ENCODE measurements at places on chromosomes 16 and 17. TPM values are rescaled to one million over a fixed set of nuclear protein-coding genes. Genes with fewer than 3 reads are reported as not detected.

DNA sequence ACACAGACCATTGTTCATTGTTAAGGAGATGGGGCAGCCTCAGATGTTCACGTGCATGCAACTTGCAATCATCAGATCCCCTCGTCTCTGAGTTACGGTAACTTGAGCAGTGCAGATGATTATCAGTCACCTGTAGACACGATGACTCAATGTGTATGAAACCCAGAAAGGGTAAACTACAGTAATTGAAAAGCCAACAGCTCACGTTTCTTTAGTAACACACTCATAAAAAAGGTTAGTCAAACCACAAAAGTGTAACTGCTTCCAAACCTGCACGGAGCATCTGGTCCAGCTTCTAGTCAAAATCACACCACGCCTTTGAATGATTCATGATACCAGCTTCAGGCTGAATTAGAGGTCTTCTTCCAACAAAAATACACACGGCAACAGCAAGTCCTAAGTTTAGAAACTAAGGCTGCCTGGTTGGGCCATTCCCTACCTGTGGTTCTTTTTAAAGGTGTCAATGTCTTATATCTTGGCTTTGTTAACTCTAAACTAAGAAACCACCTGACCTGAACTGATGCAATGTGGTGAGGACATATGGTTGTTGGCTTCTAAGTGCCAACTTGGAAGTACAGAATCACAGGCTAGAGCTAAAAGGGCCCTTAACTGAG is 32.3 kb downstream of the GRB7 start:
- no peaks in the 10 kb centered on the region for H3K27me3 ChIP-seq
- H3K27ac ChIP-seq: peak overlapping the region; percentile 74
- H3K4me3 ChIP-seq: peak overlapping the region; percentile 13

DNA sequence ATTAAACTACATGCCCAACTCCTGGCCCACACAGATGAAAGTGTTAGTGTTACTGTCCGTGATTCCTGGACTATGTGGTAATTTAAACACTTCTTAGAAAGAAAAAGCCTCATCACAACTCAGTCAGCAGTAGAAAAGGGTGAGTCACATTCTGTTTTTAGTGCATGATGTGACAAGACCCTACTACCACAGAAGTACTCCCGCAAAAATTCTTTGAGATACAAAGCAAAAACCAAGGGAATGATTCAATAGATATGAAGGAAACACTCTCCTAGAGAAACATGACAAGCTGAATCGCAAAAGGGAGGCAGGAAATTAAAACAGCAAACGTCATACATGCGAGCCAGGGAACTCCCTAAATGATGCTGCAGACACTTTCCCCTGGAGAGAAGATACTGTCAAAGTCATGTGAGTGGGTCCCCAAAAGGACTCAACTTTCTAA is 14.4 kb downstream of the SNN start:
- H3K36me3 ChIP-seq: peaks cover 70% of the 10 kb centered on the region
- H3K27ac ChIP-seq: peak overlapping the region; percentile 79
- no peaks in the 10 kb centered on the region for H3K27me3 ChIP-seq
- no peak for DNase-seq

DNA sequence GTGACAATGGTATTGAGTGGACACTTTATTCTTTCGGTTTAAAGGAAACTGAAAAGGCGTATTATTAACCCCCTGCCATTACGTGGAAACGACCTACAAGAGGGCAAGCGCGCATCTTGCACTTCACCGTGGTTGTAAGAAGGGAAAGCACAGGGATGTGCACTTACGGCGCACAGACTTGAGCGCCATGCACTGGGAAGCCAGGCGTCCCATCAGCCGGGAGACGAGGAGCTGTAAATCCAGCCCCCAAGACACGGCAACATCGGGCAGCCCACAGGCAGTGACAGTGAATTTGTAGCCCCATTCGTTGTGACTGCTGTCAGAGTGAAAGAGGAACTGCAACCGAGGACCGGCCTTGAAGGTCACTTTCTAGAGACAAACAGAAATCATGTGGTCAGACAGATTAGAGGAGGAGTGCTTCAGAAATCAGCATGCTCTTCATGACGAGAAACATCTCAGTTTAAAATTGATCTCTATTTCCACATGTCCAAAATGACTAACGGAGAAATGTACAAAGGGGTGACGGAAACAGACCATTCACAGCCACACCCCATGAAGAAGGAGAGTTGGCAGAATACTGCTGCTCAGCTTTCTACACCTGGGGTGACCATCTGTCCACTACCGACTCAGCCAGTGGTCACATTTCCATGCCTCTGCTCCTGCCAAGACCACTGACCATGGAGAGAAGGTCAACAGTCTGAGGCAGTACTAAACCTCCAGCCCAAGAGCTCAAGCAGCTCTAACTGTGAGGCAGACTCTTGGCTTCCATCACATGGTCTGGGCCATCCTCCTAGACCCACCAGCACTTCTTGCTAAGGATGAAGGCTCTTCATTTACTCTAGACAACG is 68.6 kb downstream of the ZZEF1 start:
- no peak overlapping the region for H3K27ac ChIP-seq
- DNase-seq: no peak
- H3K4me3 ChIP-seq: no peak overlapping the region
- H3K27me3 ChIP-seq: no peaks in the 10 kb centered on the region
- H3K36me3 ChIP-seq: peaks cover 62% of the 10 kb centered on the region

GRCh38 chr16:14378131-14378551 is 251.9 kb downstream of the PARN start:
- no peaks in the 10 kb centered on the region for H3K27me3 ChIP-seq
- H3K36me3 ChIP-seq: no peaks in the 10 kb centered on the region
- no peak overlapping the region for H3K27ac ChIP-seq
- H3K4me3 ChIP-seq: no peak overlapping the region

DNA sequence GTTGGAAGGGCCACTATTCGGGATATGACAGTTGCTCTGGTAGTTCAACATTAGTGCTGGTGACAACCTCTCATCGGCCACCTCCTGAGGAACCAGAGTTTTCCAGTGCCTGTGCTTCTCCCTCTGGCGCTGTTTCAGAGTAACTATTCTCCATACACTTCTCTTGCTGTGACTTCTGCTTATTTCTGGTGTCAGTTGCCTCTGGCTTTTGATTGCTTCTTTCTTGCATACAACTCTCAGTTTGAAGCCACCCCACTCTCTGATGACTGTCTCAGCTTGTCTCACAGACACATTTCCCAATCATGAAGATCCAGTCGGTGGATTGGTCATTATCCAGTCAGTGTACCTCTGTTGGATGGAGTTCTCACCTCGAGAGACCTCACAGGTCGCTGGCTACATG is 3.4 kb upstream of the TM4SF5 start:
- peaks cover 14% of the 10 kb centered on the region for H3K4me1 ChIP-seq
- H3K27me3 ChIP-seq: peaks cover 8% of the 10 kb centered on the region
- no peaks in the 10 kb centered on the region for H3K36me3 ChIP-seq
- no peak overlapping the region for H3K4me3 ChIP-seq

Gene BCAR1
- total RNA-seq: 0.50 TPM

Gene ZNF385C
- total RNA-seq: 0.16 TPM

GRCh38 chr17:39193346-39193745 is 4.1 kb downstream of the CACNB1 start:
- no peaks in the 10 kb centered on the region for H3K27me3 ChIP-seq
- peaks cover 14% of the 10 kb centered on the region for H3K36me3 ChIP-seq
- peaks cover 31% of the 10 kb centered on the region for H3K4me1 ChIP-seq
- no peak overlapping the region for H3K4me3 ChIP-seq
- no peak for DNase-seq

DNA sequence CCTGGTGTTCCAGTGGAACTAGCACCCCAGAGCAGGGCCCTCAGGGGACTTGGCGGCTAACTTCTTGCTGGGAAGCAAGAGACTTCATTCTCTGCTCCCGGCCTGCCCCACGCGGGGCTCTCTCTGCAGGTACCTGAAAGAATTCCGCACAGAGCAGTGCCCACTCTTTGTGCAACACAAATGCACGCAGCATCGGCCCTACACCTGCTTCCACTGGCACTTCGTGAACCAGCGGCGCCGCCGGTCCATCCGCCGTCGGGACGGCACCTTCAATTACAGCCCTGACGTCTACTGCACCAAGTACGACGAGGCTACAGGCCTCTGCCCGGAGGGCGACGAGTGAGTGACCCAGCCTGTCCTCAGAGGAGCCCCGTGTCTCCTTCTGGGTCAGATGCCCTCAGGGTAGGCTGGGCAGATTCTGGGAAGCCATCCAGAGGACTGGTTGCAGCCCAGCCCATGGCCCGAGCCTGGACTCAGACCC is 25.1 kb downstream of the UNK start:
- H3K36me3 ChIP-seq: peaks cover 11% of the 10 kb centered on the region
- H3K27ac ChIP-seq: no peak overlapping the region
- peaks cover 5% of the 10 kb centered on the region for H3K4me1 ChIP-seq
- DNase-seq: no peak
- no peak overlapping the region for H3K4me3 ChIP-seq

Gene GRB7
- not detected for total RNA-seq

GRCh38 chr16:65809627-65810026 is 556.9 kb upstream of the CDH5 start:
- H3K36me3 ChIP-seq: no peaks in the 10 kb centered on the region
- no peak overlapping the region for H3K27ac ChIP-seq
- no peak overlapping the region for H3K4me3 ChIP-seq
- no peaks in the 10 kb centered on the region for H3K4me1 ChIP-seq
- DNase-seq: no peak
- H3K27me3 ChIP-seq: no peaks in the 10 kb centered on the region

- no peaks in the 10 kb centered on the region for H3K4me1 ChIP-seq
- H3K27me3 ChIP-seq: peaks cover 14% of the 10 kb centered on the region
- no peaks in the 10 kb centered on the region for H3K36me3 ChIP-seq
- H3K4me3 ChIP-seq: no peak overlapping the region
- no peak for DNase-seq
Measured at GRCh38 chr17:61468263-61468907, 16.2 kb downstream of the TBX4 start.

DNA sequence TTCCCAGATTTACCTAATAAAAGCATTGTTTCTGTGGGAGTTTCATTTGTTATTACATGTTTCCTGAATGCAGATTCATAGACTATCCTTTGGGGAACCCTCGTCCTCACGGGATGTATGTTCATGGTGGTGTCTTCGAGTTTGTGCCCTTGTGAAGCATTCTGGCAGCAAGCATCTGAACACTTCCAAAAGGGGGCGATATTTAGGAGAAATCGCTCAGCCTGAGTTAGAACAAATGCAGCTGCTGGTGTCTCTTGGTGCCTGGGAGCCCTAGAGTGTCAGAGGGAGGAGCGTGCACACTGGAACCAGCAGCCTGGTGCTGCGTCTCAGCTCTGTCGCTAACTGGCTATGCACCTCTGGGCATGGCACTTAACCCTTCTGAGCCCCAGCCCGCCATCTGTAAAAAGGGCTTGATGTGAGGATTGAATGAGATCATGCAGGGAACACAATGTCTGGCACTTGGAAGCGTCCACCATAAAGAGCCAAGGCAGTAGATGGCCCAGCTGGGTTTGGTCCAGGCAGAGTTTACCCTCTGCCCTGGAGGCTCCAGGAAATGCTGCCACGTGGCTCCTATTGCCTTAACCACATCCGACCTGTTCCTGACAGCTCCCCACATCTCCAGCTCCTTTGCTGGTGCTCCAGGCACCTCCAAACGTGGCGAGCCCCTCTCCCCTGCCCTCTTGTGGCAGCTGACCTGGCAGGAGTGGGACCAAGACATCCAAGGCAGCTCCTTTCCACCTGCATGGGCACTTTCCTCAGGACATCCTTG is 25.0 kb upstream of the C16orf78 start:
- no peak overlapping the region for H3K4me3 ChIP-seq
- H3K27ac ChIP-seq: no peak overlapping the region
- H3K27me3 ChIP-seq: peaks cover 2% of the 10 kb centered on the region
- peaks cover 4% of the 10 kb centered on the region for H3K4me1 ChIP-seq

GRCh38 chr16:22672830-22673210 is 141.1 kb upstream of the HS3ST2 start:
- no peak overlapping the region for H3K4me3 ChIP-seq
- no peaks in the 10 kb centered on the region for H3K36me3 ChIP-seq
- no peak for DNase-seq
- H3K27me3 ChIP-seq: no peaks in the 10 kb centered on the region
- H3K4me1 ChIP-seq: no peaks in the 10 kb centered on the region
- no peak overlapping the region for H3K27ac ChIP-seq

DNA sequence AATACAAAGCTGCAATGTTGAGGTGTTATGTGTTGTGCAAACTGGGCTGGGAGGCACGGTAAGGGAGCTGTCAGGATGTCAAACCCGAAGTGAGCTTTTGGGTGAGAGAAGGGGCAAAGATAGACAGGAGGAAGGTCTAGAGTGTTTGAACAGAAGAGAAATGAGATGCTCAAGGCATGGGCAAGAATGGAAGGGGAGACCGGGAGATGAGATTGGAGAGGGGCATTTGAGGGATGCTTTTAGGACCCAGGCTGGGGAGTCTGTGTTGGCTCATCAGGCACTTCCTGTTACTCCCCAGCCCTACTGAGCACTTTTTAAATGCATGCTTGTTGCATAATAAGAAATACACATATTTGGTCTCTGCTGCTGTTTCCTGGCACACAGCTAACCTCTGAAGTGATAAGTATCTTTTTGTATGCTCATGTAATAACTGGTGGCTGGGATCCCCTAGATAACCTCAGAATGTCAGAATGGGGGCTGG is 13.7 kb downstream of the UNC45B start:
- H3K4me3 ChIP-seq: peak overlapping the region; percentile 24
- peak; percentile 71 for DNase-seq

Gene SPATA22
- not detected for total RNA-seq

DNA sequence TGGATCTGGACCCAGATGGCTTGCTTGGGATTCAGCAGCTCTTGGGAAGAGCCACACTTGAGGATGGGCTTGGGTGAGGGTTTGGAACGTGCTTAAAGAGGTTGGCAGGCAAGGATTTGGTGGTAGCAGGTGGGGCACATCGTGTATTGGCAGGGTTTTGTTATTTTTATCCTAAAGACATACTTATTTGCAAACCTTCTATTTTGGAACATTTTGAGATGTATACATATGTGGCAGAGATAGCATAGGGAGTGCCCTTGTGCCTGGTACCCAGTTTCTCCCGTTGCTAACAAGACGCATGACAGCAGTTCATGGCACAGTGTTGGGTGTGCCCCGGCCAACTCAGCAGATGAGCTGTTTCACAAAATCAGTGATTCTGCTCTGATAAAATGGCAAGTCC is 9.1 kb downstream of the BANP start:
- peaks cover 72% of the 10 kb centered on the region for H3K4me1 ChIP-seq
- no peak overlapping the region for H3K27ac ChIP-seq
- peaks cover 25% of the 10 kb centered on the region for H3K36me3 ChIP-seq
- no peak for DNase-seq
- no peaks in the 10 kb centered on the region for H3K27me3 ChIP-seq

DNA sequence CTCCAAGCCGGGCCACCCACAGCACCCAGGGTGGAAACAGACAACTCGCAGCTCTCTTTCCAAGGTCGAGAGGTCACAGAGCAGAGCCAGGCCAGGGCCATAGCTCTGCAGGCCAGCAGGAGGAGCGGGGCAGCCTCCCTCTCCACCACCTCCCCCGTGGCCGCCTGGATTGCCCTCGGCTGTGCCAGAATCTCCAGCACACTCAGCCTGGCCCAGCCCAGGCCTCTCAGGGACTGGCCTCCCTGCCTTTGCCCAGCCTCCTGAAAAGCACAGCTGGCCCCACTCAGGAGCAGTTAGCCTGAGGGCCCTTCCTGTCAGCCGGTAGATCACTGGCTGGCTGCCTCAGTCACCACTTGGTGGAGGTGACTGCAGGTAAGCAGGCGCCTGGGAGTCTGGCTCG is 85.8 kb upstream of the SEC14L1 start:
- no peak overlapping the region for H3K27ac ChIP-seq
- no peaks in the 10 kb centered on the region for H3K4me1 ChIP-seq
- H3K27me3 ChIP-seq: peaks cover 12% of the 10 kb centered on the region
- DNase-seq: no peak
- H3K36me3 ChIP-seq: no peaks in the 10 kb centered on the region

Measured in activated CD4-positive, alpha-beta T cell treated with anti-CD3 and anti-CD28 coated beads, Interleukin-2, amount 10 ng/mL, durations not matched to agents 24 days and 14 days (primary cell).